ENCODE measurements at places on chromosomes 13 and 19.

- ATAC-seq, result no peak
Measured at GRCh38 chr13:48255954-48256353, 22.9 kb downstream of the ITM2B start.

DNA sequence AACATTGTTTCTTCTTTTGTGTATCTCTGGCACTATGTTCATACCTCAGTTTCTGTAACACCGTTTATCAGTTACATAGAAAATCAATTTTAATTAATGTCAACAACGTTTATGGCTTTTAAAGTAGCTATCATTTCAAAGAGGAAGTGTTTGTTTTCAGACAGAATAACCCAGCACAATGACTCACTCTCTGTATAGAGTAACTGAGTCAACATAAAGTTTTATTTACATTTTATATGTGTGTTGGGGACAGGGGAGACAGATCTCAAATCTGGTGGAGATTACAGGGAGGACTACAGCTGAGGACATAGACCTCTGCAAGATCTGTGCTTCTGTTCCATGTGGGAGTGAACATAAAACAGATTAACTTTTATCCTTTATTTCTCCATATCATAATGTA is 2590.1 kb downstream of the PCDH9 start:
- no peak for ATAC-seq

- peak; percentile 74 for ATAC-seq
Measured at GRCh38 chr19:40598121-40598917, 2.9 kb upstream of the LTBP4 start.

- ATAC-seq, result no peak
Measured at GRCh38 chr13:113029487-113030258, 60.7 kb downstream of the MCF2L start.

GRCh38 chr13:66972659-66973058 is 257.5 kb downstream of the PCDH9 start:
- ATAC-seq, result no peak

- ATAC-seq, result no peak
Measured at GRCh38 chr19:38714354-38714778, 29.9 kb downstream of the CAPN12 start.

DNA sequence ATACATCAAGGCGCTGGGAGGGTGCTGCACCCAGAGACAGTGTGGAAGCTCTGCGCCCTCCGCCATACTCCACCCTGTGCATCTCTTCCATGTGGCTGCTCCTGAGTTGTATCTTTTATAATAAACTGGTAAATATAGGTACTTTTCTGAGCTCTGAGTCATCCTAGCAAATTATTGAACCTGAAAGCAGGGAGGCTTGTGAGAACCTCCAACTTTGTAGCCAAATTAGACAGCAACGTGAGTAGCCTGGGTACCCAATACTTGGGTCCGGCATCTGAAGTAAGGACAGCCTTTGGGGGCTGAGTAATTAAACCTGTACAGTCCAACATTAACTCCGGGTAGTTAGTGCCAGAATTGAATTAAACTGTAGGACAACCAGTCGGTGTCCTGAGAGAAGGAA is 57.4 kb downstream of the RUBCNL start:
- no peak for ATAC-seq

DNA sequence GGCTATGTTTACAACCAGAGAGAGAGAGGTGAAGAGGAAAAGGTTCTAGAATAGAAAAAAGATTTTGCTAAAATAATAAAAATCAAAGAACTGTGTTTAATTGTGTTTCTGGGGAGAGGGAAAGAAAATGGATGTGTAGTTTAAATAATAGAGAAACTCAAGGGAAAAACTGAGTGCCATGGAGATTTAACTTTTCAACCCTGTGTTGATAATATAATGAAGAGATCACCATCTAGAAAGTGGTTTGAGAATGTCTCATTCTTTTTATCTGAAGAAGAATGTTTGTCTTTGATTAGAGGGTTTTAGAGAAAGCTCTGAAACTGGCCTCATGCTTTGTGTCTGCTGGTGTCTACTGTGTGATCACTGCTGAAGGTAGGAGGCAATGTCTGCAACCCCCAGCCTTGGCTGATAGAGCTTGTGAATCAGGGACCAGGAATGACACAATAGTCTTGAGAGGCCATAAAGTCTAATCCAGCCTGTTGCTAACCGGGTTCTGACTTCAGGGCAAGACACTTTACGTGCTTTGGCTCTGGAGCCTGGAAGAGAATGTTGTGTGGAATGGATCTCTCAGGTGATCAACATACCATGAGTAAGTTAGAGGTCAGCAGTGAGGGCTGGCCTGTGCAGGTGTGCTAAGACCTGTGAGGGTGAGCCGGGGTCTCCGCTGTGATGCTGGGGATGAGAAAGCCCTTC is 5.4 kb downstream of the COL4A2 start:
- ATAC-seq, result no peak

DNA sequence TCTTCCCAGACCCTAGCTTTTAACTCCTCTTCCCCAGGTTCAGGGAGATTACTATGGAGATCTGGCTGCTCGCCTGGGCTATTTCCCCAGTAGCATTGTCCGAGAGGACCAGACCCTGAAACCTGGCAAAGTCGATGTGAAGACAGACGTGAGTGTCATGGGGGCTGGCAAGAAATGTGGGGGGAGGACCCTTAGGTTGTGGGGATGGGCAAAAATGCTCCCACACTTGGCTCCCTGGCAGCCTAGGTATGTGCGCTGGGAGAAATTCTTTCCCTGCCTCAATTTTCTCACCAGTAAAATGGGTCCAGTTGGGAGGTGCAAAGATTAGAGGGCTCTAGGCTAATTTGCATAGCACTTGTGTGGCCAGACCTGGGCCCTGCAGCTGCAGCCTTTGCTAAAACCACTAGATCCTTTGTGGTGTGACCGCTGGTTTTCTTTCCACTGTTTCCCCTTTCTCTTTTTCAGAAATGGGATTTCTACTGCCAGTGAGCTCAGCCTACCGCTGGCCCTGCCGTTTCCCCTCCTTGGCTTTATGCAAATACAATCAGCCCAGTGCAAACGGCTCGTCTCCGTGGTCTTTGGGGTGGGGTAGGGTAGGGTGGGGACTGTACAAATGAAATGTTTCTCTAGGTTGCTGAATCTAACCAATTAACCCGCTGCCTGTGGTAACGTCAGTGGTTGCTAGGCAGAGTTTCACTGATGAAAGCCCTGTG is 959 bp upstream of the RAB4B start:
- ATAC-seq, result peak; percentile 85

GRCh38 chr13:88464851-88465250 is 793.7 kb downstream of the SLITRK5 start:
- ATAC-seq, result no peak

DNA sequence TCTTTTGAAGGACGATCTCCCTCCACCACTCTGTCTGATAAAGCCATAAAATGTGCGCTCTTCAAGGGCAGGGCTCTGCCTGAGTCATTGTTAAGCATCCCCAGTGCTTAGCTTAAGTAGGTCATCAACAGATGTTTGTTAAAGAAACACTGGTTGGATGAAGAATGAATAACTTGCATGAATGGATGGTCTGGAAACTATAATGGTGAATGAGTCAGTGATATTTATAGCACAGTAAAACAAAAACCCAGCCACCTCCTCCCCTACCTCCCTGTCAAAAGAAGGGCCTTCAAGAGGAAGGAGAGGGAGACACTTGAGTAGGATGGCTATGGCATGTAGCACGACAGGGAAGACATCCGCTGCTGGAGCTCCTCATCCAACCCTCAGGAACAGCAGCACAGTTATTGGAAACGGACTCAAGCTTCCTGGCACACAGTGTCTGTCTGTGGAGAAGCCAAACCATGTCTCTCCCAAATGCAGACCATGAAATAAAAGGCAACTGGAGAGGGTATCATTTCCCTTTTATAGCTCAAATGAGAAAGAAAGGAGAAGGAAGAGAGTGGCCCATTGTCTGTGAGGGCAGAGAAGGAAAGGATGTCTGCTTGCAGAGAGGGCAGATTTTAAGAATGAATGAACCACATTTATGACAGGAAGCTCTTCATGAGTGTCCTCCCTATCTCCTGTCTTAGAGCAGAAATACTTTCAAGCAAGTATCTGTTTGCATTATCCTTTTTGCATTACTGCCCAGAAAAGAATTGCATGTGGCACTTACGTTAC is 183.5 kb upstream of the UBL3 start:
- no peak for ATAC-seq

- ATAC-seq, result no peak
Measured at GRCh38 chr13:43405457-43405856, 381.3 kb downstream of the ENOX1 start.

DNA sequence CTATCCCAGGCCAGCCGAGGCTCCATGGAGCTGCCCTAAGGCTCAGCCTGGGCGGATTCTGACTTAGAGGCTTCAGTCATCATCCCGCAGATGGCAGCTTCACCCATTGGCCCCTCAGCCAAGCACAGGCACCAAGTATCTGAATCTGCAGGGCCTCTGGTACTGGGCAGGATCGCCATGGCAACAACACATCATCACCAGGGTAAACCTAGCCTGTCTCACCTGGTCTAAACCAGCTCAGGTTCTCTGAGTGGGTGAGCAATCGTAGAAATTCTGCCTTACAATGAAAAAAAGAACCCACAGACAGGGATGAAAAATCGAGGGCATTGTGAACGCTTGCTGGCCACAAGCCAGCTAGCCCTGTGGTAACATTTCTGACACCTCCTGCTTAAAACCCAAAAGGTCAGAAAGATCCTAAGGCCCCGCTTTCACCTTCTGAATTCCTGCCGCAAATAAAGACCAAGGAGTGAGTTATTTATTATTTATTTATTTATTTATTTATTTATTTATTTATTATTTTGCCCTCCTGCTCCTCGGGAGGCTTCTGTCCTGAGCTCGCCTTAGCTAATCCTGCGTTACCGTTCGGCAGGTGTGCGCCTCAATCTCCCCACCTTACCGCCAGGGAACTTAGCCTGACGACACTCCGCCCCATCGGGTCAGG is 12.0 kb upstream of the CEACAM21 start:
- ATAC-seq, result peak; percentile 63

DNA sequence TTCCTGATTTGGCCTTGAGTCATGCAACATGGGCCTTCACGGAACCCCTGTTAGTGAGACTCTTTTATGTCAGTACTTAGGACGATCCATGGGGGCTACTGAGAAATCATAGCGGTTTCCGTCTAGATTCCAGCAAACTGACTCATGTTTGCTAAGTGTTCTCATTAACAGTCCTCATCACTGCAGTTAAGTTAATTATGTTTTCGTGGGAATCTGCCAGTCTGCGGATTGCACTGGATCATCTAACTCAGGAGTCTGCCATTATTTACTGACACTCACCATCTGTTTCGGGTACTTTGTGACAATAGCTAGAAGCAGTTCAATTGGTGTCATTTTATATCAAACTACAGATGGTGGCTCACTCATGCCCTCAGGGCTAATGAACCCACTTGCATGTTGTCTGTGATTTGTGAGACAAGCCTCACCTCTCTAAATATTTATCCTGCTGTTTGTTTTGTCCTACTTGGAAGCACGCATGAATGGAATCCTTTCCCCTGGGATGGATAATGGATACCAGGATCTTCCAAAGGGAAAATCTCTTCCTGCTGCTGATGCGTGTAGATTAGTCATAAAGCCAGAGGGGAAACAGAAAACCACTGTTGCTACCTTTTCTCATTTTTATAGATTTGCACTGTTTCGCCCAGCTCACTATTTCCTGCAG is 61.8 kb downstream of the RAB20 start:
- no peak for ATAC-seq

- ATAC-seq, result no peak
Measured at GRCh38 chr13:85367887-85368286, 431.3 kb downstream of the SLITRK6 start.

GRCh38 chr19:46944918-46945628 is 74.6 kb upstream of the NPAS1 start:
- ATAC-seq, result no peak

GRCh38 chr13:46668302-46668720 is 115.3 kb downstream of the LRCH1 start:
- ATAC-seq, result peak; percentile 10

GRCh38 chr19:52297601-52298364 is 814 bp downstream of the ZNF480 start:
- peak; percentile 62 for ATAC-seq

GRCh38 chr13:80821466-80821865 is 480.5 kb upstream of the SPRY2 start:
- no peak for ATAC-seq

DNA sequence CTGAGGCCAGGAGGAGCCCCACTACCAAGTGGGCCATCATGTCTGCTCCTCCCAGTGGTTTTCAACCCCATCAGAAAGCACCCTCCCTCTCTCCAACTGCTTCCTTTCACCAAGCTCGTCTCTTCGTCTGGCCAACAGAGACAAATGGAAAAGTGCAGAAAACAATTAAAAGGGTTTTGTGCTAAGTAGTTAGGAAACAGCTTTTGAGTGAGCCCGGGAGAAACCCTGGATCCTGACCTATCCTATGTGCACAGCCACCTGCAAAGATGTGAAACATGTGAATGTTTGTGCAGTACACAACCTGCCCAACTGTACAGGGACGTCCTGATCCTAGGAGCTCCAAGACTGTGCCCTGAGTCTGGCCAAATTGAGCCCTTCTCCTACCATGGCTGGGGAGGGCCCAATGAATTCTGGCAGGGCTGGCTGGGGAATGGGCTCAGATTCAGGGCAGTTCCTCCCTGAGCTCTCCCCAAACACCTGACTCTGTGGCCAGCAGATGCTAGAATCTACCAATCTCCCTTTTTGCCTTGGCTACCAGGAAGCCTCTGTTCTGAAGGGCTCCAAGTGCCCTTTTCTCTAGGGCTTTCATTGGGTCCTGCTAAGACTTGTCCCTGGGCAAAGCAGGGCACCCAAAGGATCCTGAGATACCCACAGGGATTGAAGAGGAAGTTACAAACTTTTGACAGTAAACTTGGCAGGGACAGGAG is 7.9 kb downstream of the TLE5 start:
- ATAC-seq, result no peak

DNA sequence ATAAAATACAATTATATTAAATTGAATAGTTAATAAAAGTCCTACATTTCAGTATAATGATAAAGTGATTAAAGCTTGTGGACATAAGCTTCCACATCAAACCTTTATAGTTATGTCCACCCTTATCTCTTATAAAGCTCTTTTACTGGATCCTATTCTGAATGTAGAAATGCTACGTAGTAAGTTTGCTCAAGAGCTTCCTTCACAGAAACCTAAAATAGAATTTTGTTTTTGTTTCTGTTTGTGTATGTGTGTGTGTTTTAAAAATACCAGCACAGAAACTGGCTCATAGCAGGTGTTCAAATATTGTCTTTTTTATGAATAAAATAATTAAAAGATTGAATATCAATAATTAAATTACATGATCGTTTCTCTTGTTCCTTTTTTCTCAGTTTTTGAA is 21.0 kb upstream of the UFM1 start:
- no peak for ATAC-seq

GRCh38 chr19:11130824-11131455 is 24.6 kb downstream of the SPC24 start:
- peak; percentile 86 for ATAC-seq

- ATAC-seq, result no peak
Measured at GRCh38 chr13:112714376-112715174, 24.7 kb downstream of the ATP11A start.

GRCh38 chr19:27746691-27747380 is 1466.1 kb downstream of the UQCRFS1 start:
- peak; percentile 63 for ATAC-seq
